Sciatic nerve (tissue), 2 donors: ENCODE measurements at places on chromosomes 12 and 14. TPM values are rescaled to one million over a fixed set of nuclear protein-coding genes. Genes with fewer than 3 reads are reported as not detected.

Gene FSCB
- 0.36 TPM for total RNA-seq

- no peak for DNase-seq
Observed at GRCh38 chr12:78697817-78698415, 166.7 kb upstream of the SYT1 start.

GRCh38 chr12:96828169-96828789 lies 78.8 kb upstream of the NEDD1 start:
- DNase-seq: no peak

DNA sequence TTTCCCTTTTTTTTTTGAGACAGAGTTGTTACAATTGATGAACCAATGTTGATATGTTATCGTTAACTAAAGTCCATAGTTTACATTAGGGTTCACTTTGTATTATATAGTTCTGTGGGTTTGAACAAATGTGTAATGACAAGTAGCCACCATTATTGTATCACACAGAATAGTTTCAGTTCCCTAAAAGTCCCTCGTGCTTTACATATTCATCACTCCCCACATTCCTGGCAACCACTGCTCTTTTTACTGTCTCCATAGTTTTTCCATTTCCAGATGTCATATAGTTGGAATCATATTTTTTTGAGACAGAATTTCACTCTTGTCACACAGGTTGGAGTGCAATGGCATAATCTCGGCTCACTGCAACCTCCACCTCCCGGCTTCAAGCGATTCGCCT lies 12.5 kb downstream of the HSD17B6 start:
- no peak for DNase-seq

GRCh38 chr12:105316931-105317852 lies 13.3 kb upstream of the C12orf75 start:
- no peak for DNase-seq
